ENCODE measurements at places on chromosomes 3 and 15.

GRCh38 chr3:4722103-4722502, 229.0 kb downstream of the ITPR1 start:
- DNase-seq, result peak; percentile 12

DNA sequence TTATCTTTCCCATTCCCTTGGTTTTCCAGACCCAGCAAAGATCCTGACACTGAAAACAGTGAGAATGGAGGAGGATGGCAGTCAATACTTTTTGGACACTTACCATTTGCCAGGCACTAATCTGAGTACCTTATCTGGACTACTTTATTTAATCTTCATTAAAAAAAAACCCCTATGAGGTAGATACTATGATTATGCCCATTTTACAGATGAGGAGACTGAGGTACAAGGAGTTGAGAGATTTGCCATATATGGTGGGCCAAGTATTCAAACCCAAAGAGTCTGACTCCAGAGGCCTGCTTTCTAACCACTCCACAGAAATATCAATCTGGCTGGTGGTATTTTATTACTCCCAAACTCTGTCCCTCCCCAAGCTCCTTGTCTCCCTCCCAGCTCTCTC, 19.6 kb downstream of the HCN4 start:
- DNase-seq, result no peak

- no peak for DNase-seq
Measured at GRCh38 chr15:39582286-39582976, 1.6 kb downstream of the THBS1 start.

DNA sequence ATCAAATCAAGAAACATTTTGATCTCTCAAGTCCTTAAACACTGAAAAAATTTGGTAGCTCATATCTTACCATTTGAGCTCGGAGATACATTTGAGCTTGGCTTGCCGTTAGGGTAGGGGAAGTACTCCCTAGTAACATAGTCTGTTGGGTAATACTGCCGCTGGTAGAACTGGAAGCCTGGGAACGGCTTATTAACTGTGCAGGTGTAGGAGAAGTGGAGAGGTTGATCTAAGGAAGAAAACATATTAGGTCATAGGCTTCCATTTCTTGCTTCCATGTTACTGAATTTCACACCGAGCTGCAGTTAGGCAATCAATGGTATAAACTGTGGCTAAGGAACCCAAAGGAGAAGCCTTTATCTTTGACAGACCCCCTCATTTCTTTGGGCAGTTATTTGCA, 32.5 kb downstream of the PHC3 start:
- DNase-seq, result no peak

- no peak for DNase-seq
Measured at GRCh38 chr3:72423643-72424042, 424.6 kb downstream of the SHQ1 start.

- DNase-seq, result no peak
Measured at GRCh38 chr3:124517306-124517705, 212.9 kb upstream of the UMPS start.

DNA sequence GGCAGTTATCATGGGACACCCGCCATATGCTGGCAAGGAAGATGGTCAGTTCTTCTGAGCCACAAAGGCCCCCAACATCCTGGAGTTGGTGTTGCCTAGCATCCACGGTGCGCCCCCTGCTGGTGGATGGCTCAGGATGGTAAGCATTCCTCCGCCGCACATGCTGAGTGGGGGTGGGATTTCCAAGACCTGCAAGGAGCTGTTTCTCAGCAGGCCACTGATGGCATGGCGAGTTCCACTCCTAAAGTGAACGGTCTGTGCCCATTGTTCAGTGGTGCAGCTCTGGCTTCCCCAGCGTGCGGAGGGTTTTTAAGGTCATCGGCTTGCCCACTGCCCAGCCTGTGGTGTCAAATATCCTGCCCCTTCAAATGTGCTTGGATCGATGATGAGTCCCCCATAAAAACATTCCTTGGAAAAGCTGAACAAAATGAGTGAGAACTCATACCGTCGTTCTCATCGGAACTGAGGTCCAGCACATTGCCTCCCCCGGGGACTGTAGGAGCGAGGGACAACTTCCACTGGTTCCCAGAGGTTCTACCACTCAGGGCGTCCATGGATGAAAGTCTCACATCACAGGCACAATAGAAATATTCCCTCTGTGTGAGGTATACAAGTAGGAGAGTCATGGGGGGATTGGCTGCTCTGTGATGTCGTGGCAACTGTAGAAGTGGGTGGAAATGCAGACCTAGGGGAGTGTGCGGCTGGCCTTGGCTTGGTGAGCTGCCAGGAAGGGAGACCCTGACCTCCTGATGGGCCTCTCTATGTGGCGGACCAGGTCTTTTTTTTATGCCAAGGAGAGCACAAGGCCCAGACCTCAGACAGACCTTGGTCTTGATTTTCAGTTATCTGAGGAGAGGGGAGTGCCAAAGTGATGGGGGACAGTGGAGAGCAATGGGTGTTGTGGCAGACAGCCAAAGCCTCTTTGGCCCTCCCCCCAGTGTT, 102.0 kb downstream of the SNRPN start:
- DNase-seq, result no peak

DNA sequence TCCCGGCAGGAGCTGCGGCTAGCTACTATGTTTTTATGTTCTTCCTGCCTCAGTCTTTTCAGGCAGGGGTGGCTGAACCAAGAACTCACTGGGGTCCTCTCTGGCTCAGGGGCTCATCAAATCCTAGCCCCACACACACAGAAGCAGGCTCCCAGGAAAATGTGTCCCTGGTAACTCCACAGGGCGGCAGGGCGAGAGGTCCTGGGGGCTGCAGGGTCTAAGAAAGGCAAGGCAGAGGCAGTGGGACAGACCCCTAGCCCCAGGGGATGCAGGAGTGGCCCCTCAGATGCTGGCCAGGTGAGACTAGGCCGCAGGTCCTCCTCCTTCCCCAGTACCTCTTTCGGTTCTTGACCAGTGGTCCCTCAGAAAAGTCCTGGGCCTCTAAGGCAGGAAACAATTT, 48.9 kb downstream of the PTH1R start:
- no peak for DNase-seq

- DNase-seq, result no peak
Measured at GRCh38 chr15:79887054-79887930, 9.5 kb downstream of the MTHFS start.

DNA sequence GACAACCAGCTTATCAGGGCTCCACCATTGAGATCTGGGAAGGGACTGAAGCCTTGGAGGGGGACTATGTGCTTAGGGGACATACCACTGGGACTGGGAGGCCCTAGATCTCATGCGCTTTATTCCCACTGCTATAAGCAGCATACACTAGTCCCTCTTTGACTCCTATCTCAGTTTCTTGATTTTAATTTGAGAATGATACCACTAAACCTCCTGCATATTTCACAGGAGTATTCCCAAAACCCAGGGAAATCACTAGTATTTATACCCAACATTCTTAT, 29.2 kb downstream of the SLC24A1 start:
- DNase-seq, result no peak

DNA sequence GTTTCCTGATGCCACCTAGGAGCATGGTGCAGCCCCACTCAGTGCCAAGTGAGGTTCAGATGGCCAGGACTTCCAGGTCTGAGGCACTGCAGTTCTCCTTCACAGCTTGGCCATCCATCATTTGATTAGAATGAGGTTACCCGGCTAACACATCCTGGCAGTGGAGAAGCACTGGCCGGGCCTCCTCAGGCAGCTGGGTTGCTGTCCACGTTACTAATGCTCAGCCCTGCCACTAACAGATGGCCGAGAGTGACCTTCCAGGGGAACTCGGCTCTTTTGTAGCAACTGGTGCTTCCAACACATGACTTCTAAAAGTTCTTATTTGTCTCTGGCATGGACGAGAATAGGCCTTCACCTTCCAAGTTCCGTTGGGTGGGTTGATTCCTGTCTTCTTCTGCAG, 204.6 kb upstream of the CFAP20DC start:
- DNase-seq, result no peak

- DNase-seq, result no peak
Measured at GRCh38 chr15:40105517-40106202, 3.0 kb downstream of the BMF start.

- no peak for DNase-seq
Measured at GRCh38 chr15:59722476-59722875, 33.4 kb upstream of the BNIP2 start.

GRCh38 chr15:80953001-80953952, 36.3 kb downstream of the MESD start:
- no peak for DNase-seq

DNA sequence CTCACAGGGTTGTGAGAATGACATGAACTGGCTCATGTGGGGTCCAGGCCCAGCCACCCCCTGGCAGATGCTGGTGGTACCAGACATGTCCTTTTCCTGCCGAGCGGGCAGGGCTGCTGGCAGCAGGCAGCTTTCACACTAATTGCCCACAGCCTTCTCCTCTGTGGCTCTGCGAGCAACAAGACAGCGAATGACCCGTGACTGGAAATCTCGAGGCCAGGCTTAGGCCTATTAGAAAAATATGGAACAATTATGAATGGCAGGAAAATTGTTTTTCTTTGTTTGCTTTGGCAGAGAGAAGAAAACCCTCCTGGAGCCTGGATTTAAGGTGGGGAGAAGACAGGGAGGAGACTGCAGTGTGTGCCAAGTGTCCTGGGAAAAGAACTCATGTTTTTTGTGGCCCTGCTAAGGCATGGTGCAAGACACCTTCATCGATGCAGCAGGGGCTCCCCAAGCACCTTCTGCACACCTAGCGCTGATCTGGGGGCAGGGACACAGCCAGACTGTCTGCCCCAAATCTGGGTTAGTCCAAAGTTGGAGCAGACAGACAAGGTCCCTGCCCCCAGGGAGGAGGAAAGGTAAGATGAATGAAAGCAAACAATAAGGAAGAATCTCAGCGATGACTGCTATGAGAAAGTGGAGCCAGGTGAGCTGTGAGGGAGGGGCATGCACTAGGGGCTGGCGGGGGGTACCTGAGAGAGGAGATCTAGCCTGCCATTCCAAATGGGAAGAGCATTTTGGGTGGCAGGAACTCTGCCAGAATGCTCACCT, 193.8 kb upstream of the TLE3 start:
- DNase-seq, result no peak

DNA sequence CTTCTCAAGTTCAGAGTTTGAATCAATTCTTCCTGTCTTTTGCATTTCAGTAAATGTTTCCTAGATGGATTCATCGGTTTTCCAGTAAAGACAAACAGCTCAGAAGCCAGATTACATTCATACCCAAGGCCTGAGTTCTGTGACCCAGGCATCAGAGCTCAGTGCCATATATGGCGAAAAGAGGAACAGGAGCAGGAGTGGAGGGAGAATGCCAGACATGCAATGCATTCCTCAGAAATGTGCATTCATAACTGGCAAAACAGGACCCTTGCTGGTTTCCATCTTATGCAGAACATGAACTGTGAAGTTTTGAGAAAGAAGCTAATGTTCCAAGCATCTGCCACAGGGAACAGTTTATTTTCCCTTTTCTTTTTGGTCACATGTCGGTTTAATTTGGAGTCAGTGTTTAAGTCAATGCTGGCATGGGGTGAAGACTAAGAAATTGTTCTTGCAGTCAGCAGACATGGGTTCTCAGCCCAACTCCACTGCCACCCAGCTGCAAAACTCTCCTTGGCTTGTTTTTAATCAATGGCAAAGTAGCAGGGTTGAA, 116.5 kb downstream of the LPP start:
- DNase-seq, result no peak

DNA sequence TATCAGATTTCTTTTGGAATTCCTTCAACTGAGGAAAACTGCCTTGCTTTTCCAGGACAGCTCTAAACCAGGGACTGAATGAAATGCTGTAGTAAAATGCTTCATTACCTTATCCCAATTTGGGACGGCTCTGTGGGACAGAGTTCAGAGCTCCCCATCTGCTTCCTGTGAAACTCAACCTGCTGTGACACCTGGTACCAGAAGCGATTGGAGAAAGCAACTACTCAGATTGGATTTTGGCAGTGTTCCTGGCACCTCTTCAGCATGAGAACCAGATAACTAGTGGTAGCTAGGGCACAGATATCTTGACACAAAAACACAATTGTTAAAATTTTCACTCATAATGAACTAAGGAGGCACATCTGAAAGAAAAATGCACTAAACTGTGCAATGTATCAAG, 539.1 kb downstream of the SI start:
- no peak for DNase-seq

- no peak for DNase-seq
Measured at GRCh38 chr3:82224661-82225060, 463.2 kb upstream of the GBE1 start.

GRCh38 chr3:157452097-157452496, 15.4 kb downstream of the PTX3 start:
- DNase-seq, result no peak

- no peak for DNase-seq
Measured at GRCh38 chr15:83692746-83693581, 39.0 kb downstream of the ADAMTSL3 start.

- DNase-seq, result no peak
Measured at GRCh38 chr3:194254040-194254439, 97.1 kb downstream of the CPN2 start.

- no peak for DNase-seq
Measured at GRCh38 chr3:132405188-132405587, 12.1 kb upstream of the DNAJC13 start.

GRCh38 chr3:197019021-197019420, 10.6 kb downstream of the MELTF start:
- no peak for DNase-seq

- DNase-seq, result no peak
Measured at GRCh38 chr15:56960116-56960515, 41.7 kb downstream of the TCF12 start.
